ENCODE measurements at places on chromosomes 6 and 20.

DNA sequence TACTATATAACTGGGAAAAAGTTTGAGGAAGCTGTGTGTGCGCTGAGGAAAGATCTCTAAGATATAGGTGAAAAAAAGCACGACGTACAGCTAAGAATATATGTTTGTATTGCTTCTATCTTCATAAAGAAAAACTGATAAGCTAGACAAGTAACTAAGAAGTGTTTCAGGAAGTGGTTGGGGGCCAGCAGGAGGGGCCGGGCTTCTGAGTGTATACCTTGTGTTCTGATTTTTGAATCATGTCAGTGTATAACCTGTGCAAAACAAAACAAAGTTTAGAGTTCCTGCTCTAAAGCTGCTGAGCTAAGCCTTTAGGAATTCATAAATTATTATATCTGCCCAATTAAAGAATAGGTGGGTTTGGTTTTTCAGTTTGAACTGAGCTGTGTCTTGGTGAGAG, 7.9 kb upstream of the OSER1 start:
- DNase-seq, result peak; percentile 23

DNA sequence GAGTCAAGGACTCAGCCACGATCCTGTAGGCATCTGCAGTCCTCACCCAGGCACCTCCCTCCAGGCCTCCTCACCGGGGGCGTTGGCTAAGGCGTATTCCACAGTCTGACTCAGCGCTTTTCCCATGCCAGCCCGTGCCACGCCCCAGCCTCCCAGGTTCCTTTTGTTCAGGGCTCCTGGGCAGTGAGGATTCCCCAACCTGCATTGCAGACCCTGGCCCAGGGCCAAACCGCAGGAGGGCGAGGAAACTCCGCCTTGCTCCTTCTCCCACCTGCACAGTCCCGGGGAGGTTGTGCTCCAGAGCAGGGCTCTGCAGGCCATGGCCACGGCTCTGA, 202.8 kb upstream of the CST7 start:
- no peak for DNase-seq

DNA sequence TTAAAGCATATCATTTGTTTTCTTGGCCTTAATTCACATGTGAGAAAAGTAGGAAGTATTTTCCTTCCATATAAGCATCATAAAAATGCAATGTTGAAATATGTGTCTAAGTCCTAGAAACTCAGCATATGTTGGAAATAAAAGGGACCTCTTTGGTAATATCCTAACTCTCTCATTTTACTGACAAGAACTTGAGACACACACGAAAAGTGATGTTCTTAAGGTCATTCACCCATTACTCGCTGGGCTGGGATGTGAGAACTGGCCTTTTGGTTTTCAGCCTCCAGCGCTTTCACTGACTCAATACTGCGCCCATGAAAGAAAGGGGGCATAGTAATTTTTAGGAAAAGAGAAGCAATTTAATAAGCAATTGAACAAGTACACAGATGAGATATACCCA, 153.5 kb upstream of the SCGN start:
- DNase-seq, result no peak

DNA sequence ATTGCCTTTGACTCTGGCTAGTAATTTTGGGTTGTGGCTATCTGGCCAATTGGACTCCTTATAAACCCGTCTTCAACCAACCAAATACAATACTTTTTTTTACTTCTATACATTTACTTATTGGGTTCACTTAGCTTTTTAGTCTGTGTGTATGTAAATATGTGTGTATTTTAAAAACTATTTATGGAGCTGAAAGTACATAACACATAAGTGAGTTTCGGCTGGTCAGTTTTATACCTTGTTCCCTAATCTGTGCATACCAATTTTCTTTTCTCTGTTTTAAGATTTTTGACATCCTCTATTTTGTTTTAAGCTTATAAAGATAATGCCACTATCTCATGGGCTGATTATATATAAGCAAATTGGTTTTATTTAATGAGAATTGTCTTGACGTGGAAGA, 129.5 kb downstream of the LRRC1 start:
- DNase-seq, result no peak

- no peak for DNase-seq
Measured at GRCh38 chr6:50851049-50851845, 32.6 kb downstream of the TFAP2B start.

DNA sequence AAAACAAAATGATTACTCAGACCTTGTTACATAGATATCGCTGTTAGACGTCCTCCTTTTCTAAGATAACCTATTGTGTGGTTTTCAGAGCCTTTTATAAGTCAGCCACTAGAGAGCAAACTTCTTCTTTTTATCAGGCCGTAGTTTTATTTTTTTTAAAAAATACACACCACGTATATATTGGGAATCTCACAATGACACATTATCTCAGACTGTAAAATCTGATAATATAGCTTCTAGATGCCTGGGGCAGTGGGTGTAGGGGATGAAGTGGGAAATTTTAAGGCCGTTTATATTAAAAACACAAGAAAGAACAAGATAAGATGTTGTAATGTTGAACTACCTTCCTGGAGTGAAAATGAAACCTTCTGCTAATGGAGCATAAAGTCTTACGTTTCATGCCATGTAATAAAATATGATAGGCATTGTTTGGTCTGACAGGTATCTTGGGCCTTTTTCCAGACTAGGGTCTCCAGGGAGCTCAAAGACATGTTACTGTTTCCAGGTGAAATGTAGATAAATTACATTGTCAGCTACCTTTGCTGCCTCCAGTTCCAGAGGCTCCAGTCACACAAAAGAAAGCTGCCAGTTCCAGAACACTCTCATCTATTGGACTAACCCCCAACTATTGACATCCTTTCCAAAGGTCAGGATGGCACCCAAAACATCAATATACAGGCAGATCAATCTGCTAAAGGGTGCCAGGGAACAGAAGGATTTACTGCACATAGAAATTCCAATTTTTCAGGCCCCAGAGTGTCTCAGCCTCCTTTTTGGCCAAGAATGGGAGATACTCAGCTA, 130.2 kb upstream of the AKIRIN2 start:
- DNase-seq, result no peak

GRCh38 chr6:125678601-125679000, 70.8 kb upstream of the HEY2 start:
- no peak for DNase-seq

DNA sequence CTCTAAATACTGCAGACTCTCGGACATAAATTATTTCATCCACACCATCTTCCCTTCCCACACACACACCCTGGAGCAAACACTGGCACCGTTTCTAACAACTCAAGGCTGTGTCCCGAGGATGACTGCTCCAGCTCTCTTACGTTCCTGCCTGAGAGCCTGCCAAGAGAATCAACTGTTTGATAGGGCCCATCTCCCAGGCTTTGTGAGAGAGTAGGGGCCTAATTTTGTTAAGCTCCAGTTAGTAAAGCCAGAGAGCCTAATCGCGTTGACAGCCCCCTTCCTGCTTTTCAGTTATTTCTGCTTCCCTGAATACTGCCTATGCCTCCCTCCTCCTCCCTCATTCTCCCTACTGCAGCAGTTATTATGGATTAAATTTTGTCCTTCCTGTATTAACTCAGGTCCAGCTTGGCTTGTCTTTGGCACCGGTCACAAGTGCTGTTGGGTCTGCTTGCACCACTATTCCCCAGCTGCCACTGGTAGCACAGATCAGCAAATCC, 118.1 kb upstream of the TMEM181 start:
- no peak for DNase-seq

- DNase-seq, result no peak
Measured at GRCh38 chr6:135093578-135093977, 39.0 kb upstream of the HBS1L start.

DNA sequence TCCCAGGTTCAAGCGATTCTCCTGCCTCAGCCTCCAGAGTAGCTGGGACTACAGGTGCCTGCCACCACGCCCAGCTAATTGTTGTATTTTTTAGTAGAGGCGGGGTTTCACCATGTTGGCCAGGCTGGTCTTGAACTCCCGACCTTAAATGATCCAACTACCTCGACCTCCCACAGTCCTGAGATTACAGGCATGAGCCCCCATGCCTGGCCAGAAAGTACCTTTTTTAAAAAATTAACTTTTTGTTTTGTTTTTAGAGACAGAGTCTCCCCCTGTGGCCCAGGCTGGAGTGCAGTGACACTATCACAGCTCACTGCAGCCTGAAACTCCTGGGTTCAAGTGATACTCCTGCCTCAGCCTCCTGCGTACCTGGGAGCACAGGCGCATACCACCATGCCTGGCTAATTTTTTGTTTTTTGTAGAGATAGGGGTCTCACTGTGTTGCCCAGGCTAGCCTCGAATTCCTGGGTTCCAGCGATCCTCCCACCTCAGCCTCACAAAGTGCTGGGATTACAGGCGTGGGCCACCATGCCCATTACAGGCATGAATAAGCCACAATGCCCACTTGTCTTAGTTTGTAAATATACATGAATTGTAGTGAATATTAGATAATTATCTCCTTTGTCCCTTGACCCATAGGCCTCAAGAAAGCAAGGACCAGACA, 17.4 kb upstream of the EEF1A1 start:
- no peak for DNase-seq

GRCh38 chr6:126792340-126793085, 326.0 kb upstream of the RSPO3 start:
- no peak for DNase-seq

- DNase-seq, result no peak
Measured at GRCh38 chr6:3484946-3485345, 28.1 kb upstream of the SLC22A23 start.

- DNase-seq, result no peak
Measured at GRCh38 chr6:143596866-143597265, 80.9 kb upstream of the PHACTR2 start.

DNA sequence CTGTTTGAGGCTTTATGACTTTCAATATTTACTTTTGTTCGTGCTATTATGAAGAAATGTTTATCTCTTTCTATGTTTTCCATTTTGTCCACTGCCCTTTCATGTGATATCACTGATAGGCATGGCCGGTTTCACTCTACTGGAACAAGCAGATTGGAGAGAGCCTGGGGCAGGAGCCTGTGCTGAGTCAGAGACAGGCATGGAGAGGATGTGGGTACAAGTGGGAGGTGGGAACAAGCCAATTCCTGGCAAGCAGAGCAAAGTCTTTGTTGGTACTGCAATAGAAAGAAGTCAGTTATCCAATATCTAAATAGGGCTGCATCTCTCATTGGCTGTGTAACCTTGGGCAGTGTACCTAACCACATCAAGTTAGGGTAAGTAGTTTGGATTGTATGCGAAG, 545.6 kb upstream of the MAP3K7 start:
- no peak for DNase-seq

DNA sequence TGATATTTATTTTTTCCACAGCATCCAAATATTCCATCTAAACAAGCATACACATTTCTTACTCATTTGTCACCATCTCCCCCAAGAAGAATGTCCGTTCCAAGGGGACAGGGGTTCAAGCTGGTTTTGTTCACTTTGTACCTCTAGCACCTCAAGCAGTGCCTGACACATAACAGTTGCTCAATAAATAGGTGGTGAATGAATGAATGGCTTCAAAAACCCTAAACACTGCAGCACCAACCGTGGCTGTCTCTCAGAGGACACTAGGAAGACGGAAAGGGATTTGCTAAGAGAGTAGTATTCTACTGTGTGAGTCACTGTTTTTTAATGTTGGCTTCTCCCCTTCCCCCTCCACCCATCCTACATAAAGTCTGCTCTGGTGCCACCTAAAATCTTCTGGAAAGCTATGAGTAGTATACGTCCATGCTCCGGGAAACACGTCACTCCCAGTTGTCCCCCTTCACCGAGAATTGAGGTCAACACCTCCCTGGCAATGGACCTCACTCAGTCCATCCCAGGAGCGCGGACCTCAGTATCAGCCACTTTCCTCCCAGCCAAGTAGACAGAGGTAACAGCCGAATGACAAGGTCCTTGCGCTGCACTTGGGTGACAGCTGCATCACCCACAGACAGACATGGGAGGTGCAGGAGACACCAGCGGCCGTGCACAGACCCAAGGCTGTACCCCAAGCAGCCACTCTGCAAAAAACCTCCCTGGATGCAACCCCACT, 107.4 kb downstream of the PREX1 start:
- no peak for DNase-seq

DNA sequence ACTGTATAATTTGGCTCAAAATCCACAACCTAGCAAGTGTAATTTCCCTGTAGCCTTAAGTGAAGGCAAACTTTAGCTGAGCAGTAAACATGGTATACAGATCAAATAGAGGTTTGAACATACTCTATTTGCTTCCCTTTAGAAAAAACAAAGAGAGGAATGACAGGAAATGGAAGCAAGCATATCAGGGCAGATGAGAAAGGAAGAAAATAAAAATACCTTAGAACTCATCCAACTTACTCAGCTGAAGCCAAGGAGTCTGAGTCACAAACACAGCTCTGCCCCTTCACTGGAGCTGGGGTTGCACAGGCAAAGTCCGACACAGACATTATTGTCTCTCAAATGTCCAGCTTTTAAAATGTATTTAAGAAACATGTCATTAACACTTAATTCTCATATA, 379.9 kb upstream of the IRAK1BP1 start:
- DNase-seq, result no peak

GRCh38 chr20:17645546-17646208, 36.4 kb downstream of the RRBP1 start:
- no peak for DNase-seq

GRCh38 chr6:149306967-149307366, 10.5 kb upstream of the TAB2 start:
- DNase-seq, result no peak

GRCh38 chr20:11682285-11682684, 235.4 kb upstream of the BTBD3 start:
- DNase-seq, result no peak

DNA sequence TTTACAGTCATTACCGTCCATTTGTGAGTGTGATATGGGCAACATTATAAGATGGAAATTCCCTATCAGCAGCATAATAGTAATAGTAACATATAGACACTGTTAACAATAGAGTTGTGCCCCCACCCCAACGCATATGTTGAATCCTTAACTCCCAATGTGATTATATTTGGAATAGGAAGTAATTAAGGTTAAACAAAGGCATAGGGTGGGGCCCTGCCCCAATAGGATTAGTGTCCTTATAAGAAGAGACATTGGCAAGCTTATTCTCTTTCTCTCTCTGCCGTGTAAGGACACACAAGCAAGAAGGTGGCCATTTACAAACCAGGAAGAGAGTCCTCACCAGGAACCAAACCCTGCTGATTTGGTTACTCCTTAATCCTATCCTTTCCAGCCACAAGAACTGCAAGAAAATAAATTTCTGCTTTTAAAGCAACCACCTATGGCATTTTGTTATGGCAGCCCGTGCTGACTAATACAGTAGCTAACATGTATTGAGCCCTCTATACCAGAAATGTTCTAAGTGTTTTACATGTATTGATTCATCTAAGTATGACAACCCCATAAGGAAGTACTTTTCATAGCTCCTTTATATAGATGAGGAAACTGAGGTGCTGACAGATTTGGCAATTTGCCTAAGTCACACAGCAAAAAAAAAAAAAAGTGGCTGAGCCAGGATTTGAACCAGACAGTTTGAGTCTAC, 114.2 kb downstream of the BCAS1 start:
- DNase-seq, result no peak

GRCh38 chr20:31723069-31723318, 326 bp upstream of the BCL2L1 start:
- no peak for DNase-seq

DNA sequence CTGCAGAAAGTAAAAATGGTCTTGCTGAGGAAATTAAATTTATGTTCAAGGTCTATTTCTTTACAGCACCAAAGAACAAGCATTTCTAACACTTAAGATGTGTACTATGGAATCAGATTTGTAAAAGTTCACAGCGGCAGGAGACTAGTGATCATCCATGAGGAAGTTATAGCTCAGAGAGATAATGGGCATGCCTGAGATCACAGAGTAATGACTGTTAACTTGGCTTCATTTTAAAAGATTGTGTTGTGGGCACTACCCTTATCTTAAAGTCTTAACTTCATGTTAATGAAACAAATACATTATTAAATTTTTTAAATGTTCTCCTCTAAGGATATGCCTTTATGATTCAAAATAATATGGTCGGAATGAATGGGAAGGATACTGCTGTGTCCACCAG, 168.6 kb downstream of the GMPR start:
- no peak for DNase-seq

All from T-helper 17 cell (primary cell).